Gastroesophageal sphincter (tissue), 4 donors: ENCODE measurements at places on chromosomes 2 and 18.

GRCh38 chr2:68031542-68032160 is 31.2 kb downstream of the C1D start:
- no peak for ATAC-seq

GRCh38 chr2:60531701-60532133 is 21.7 kb downstream of the BCL11A start:
- no peak for ATAC-seq

GRCh38 chr2:143946436-143947391 is 573.2 kb downstream of the ZEB2 start:
- no peak for ATAC-seq

GRCh38 chr2:42196403-42197267 is 27.5 kb downstream of the EML4 start:
- ATAC-seq: no peak

- no peak for ATAC-seq
Observed at GRCh38 chr2:122080871-122081270, 325.4 kb downstream of the TSN start.

DNA sequence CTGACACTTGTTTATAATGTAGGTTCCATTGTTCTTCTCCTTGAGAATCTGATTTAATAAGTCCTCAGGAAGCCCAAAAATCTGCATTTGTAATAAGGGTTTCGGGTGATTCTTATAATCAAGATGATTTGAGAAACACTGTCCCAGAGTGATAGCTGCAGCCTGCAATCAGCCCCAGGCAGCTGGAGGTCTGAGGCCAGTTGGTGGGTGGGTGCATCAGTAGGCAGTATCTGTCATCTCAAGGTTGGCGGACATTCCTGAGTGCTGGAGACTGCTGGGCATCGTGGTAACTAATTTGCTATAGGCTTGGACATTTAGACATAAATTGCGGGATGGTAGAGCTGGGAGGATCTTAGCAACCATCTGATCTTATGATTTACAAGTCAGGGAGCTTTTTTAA is 2.7 kb upstream of the IL18RAP start:
- ATAC-seq: no peak
